ENCODE measurements at places on chromosomes 16 and 17.

DNA sequence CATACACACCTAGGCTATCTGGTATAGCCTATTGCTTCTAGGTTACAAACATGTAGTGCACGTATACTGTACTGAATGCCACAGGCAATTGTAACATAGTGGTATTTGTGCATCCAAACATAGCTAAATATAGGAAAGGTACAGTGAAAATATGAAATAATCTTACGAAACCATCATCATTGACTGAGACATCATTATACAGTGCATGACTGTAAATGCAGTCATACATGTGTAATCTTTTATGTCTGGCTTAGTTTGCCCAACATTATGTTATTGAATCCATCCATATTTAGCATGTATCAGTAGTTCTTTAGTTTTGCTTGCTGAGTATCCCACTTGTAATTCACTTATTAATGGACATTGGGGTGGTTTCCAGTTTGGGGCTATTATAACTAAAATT is 124.9 kb downstream of the CYLD start:
- DNase-seq, result no peak

- no peak for DNase-seq
Measured at GRCh38 chr16:48613061-48613957, 3.3 kb upstream of the N4BP1 start.

- no peak for DNase-seq
Measured at GRCh38 chr16:48053418-48053745, 102.4 kb downstream of the ABCC12 start.

DNA sequence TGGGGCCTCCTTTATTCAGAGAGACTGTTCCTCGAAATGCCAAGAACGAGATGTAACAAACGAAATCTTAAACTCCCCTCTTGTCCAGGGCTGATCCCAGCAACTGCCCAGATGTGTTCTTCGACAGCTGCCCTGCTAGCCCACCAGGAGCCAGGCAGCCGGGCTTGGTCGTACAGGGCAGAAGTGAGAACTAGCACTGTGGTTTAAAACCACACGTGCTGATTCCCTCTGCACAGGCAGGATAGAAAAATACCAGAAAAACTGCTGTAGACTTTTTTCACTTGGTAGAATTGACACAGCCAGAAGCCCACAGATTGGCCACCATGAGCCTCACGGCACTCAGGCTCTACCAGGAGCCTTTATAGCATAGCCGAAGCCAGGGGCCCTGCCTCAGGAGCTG is 33.1 kb downstream of the PLD6 start:
- no peak for DNase-seq

DNA sequence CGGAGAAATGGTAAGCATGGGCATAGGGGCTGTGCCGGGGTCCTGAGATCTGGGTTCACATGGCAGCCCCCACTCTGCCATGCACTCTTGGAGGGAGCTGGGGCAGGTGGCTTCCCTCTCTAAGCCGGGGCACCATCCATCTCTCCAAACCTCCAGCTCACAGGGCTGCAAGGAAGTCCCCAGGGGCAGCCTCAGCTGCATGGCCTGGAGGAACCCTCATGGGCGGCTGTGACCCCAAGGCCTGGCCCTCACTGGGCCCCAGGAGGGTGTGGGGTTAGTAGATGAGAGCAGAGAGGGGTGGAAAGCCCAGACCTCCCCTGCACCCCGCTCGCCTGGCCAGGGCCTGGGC is 2.6 kb downstream of the CTRB2 start:
- no peak for DNase-seq

GRCh38 chr17:73292031-73292531 is 19.7 kb downstream of the CDC42EP4 start:
- DNase-seq, result no peak

DNA sequence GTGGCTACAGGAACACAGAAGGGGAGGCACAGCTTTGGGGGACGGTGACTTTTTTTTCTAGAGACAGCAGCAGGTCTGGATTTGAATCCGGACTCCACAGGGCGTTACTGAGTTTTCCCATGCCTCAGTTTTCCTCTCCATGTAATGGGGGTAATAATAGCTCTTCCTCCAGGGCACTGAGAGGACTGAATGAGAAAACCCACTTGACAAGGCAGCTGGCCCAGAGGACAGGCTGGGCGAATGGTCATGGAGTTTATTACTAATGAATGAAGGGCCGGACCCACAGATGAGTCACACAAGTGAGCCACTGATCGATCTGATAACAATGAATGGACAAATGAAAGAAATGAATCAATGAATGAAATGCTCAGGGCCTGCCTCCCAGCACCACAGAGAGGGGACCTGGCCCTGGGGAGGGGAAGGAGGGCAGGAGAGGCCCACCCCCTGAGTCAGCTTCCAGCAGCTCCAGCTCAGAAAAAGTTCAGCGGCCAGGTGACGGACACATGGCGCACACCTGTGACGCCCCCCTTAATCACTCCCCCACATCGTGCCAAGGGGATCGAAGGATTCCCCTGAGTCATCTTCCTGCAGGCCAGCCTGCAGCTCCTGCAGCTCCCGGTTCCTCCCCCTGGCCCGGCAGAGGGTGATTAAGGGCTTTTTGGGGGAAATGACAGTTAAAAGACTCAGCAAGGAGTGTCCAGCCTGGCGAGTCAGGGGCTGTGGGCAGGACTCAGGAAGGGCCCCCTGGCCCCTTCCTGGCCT is 54.3 kb downstream of the SOCS1 start:
- no peak for DNase-seq

GRCh38 chr16:74455213-74455612 is 33.9 kb upstream of the CLEC18B start:
- DNase-seq, result no peak

- no peak for DNase-seq
Measured at GRCh38 chr16:54277845-54278703, 8.5 kb downstream of the IRX3 start.

GRCh38 chr17:82112181-82112913 is 14.3 kb upstream of the FASN start:
- no peak for DNase-seq

GRCh38 chr17:6269478-6269877 is 165.4 kb downstream of the AIPL1 start:
- DNase-seq, result peak; percentile 3

GRCh38 chr16:83926726-83927397 is 26.2 kb upstream of the OSGIN1 start:
- peak; percentile 56 for DNase-seq

DNA sequence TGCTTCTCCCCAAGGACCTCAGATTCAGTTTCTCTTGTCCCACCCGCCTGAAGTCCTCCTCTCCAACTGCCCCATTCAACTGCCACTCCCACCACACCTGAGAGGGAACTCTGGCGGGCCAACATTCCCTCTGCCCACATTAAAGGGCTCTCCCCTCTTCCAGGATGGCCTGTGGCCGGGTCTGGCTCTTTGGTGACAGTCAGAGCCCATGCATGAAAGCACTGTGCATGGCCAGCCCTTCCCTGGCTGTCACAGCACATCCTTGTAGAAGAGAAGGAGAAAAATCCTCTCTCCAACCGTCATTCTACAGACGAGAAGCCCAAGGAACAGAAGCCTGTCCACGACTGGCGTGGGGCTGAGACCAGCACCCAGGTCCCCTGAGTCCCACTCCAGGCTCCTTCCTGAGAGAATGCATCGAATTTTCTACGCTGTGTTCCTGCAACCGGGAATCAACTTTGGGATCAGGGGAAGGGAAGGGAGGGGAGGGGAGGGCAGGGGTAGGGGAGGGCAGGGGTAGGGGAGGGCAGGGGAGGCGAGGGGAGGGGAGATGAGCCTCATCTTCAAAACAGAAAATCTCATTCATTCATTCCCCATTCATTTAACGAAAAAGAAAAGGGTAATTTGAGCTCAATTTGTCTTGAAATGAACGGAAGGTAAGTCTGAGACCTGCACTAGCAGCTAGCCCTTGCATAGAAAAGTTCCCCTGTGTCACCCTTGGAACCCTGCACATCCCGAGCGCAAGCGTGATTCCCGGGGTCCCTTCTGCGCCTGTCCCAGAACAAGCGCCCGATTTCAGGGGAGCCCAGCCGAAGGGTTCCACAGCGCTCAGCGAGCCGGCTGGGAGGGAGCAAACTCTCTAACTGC is at the start of gene ABCC12:
TSS of gene ABCC12 (minus strand) at position 68 of the 864 bp plus-strand sequence. CDS start 9,569 bp downstream, outside the sequence.
- DNase-seq, result no peak
